ENCODE measurements at places on chromosomes 16 and 17.

DNA sequence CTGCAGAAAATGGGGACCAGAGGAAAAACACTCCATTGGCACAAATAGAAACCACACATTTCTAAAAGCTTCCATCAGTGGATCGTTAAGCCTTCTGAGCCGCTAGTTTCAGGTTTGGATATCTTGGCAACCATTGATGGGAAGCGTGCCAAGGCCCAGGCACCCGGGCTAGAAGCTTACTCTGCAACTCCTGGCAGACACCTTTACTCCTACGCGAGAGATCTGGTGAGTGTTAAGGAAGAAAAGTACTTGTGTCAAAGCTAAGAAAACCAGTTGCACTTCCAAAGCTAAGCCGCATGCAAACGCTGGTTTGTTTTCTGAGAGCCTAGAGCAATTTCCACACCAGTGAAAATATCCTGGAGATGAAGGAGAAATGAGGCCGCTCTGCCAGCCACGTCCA is 472.4 kb downstream of the PMP22 start:
- H3K36me3 ChIP-seq = no peaks in the 10 kb centered on the region
- no peak overlapping the region for H3K27ac ChIP-seq
- no peak for DNase-seq
- no peak overlapping the region for H3K4me3 ChIP-seq
- H3K27me3 ChIP-seq = no peaks in the 10 kb centered on the region

DNA sequence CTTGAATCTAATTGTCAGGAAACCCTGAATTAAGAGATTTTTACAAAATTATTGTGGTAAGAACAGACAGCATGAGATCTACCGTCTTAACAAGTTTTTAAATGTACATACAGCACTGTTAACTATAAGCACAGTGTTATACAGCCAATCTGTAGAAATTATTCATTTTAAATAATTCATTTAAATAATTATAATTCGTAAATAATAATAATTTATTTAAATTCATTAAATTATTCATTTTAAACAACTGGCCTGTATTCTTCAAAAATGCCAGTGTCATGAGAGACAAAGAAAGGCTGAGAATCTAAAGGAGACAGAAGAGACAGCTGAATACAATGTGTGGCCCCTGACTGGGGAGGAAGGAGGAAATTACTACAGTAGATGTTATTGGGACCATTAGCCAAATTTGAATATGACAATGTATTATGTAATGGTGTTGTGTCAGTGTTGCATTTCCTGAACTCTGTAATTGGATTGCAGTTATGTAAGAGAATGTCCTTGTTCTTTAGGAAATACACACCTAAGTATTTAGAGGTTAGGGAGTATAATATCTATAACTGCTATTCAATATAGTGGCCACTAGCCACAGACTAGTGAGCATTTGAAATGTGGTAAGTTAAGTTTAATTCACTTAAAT is 2.3 kb downstream of the RSAD1 start:
- no peak overlapping the region for H3K27ac ChIP-seq
- H3K36me3 ChIP-seq = peaks cover 2% of the 10 kb centered on the region
- H3K4me3 ChIP-seq = no peak overlapping the region
- no peak for DNase-seq
- peaks cover 5% of the 10 kb centered on the region for H3K4me1 ChIP-seq

- peaks cover 63% of the 10 kb centered on the region for H3K27me3 ChIP-seq
- peaks cover 21% of the 10 kb centered on the region for H3K4me1 ChIP-seq
- H3K36me3 ChIP-seq = no peaks in the 10 kb centered on the region
Observed at GRCh38 chr17:34579017-34579946, at the start of gene TMEM132E. Gene TMEM132E (plus strand): TSS chr17:34579582. CDS start chr17:34581077, 1,495 bp downstream.

DNA sequence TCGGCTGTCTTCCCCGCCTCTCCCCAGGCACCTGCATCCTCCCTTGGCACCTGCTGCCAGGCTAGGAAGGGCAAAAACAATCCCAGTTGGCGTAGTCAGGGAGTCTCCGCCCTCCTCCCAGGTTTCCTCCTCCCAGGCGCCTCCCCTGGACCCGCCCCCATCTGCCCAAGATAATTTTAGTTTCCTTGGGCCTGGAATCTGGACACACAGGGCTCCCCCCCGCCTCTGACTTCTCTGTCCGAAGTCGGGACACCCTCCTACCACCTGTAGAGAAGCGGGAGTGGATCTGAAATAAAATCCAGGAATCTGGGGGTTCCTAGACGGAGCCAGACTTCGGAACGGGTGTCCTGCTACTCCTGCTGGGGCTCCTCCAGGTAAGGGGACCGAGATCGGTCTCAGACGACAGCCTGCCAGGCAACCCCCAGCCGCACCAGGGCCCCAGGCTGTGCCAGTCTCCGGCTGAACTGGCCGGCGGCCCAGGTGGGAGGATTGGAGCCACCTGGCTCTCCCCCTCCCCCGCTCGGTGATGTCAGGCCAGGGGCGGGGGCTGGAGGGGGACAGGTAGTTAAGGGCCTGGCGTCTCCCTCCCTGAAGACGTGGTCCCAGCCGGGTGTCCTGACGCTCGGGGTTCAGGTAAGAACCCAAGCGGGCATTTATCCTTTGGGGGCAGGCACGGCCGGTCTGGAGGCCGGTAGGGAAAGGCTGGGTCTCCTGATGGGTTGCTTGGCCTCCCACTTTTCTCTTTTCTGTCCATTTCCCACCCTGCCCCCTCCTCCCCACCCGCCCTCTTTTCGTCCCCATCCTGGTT is at the start of gene GRB7:
TSS of gene GRB7 (plus strand) at position 179 of the 808 bp plus-strand sequence. CDS start 4,364 bp downstream, outside the sequence.
- peaks cover 20% of the 10 kb centered on the region for H3K4me1 ChIP-seq
- no peak within 1 kb of the TSS for H3K27ac ChIP-seq
- DNase-seq = no peak
- H3K4me3 ChIP-seq = peak within 1 kb of the TSS; percentile 76
- no peaks in the 10 kb centered on the region for H3K36me3 ChIP-seq

GRCh38 chr17:16818340-16818739 is 128.3 kb downstream of the CCDC144A start:
- no peak overlapping the region for H3K27ac ChIP-seq
- no peaks in the 10 kb centered on the region for H3K36me3 ChIP-seq
- DNase-seq = no peak
- H3K4me1 ChIP-seq = no peaks in the 10 kb centered on the region

DNA sequence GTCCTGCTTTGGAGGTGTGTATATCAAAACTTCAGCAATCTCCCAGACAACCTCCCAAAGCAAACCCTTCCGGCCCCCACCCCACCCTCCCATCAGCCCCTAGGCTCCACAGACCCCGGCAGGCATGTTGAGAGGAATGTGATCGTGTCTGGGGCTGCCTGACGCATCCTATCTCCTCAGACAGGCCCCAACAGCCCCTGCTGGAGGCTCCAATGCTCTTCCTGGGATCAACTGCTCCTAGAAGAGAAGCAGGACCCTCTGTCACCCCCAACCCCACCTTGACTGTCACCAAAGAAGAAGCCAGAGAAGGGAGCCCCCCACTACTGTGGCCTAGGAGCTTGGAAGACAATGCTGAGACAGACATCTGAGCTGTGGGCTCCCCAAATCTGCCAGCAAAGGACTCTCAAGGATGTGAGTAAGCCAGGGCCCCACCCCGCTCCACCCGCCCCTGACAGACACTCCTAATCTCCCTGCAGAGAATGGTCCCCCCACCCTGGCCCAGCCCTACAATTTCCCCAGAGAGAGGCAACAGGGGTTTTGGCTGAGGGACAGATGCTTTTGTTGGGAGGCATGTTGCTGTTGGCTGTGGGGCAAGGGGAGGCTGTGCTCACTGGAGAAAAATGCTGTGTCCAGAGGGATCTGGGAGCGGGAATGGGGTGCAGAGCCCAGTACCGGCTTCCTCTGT is 1.6 kb upstream of the KRT14 start:
- H3K27ac ChIP-seq = no peak overlapping the region
- no peak overlapping the region for H3K4me3 ChIP-seq
- peaks cover 4% of the 10 kb centered on the region for H3K4me1 ChIP-seq
- peaks cover 4% of the 10 kb centered on the region for H3K27me3 ChIP-seq
- DNase-seq = no peak

DNA sequence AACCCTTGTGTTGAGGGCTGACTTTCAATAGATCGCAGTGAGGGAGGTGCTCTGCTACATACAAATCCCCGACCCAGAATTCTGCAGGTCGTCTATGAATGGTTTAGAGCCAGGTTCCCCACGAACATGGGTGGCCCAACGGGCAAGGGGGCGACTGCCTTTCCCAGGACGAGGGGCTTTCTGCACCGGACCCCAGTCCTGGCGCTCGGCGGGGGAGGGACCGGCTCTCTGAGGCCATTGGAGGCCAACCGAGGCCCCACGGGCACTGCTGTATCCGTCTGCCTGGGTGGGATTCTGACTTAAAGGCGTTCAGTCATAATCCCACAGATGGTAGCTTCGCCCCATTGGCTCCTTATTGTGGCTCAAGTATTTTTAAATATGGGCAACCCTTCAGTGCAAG is 21.2 kb downstream of the SEC14L1 start:
- no peak for DNase-seq
- no peak overlapping the region for H3K4me3 ChIP-seq
- no peak overlapping the region for H3K27ac ChIP-seq
- peaks cover 53% of the 10 kb centered on the region for H3K4me1 ChIP-seq
- H3K36me3 ChIP-seq = peaks cover 7% of the 10 kb centered on the region
